ENCODE measurements at places on chromosomes 7 and 10. TPM values are rescaled to one million over a fixed set of nuclear protein-coding genes. Genes with fewer than 3 reads are reported as not detected.

Gene CPA1
- not detected for total RNA-seq

Gene SFRP4
- total RNA-seq: not detected

Gene FAM13C
- total RNA-seq: 16.7 TPM

Gene SPDYE8
- total RNA-seq: not detected

GRCh38 chr7:70764701-70765208, 367.2 kb upstream of the GALNT17 start:
- no peak for DNase-seq

DNA sequence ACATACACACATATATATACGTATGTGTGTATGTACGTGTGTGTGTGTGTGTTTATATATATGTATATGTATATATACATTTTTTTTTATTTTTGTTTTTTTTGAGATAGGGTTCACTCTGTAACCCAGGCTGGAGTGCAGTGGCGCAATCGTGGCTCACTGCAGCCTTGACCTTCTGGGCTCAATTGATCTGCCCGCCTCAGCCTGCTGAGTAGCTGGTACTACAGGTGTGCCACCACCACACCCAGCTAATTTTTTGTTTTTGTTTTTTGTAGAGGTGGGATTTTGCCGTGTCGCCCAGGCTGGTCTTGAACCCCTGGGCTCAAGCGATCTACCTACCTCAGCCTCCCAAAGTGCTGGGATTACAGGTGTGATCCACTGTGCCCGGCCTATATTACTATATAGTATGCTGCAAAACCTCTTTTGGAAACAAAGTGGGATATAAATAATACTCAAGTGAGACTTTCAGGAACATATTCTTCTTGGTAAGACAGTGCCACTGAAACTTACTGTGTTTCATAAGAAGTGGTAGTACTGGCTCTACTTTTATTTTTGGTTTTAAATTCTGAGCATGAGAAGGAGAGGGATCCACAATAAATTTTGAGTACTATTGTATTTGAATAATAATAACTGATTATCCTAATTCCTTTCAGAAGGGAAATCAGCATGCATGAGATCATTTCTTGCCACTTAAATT, 51.0 kb downstream of the MLLT10 start:
- DNase-seq: no peak

DNA sequence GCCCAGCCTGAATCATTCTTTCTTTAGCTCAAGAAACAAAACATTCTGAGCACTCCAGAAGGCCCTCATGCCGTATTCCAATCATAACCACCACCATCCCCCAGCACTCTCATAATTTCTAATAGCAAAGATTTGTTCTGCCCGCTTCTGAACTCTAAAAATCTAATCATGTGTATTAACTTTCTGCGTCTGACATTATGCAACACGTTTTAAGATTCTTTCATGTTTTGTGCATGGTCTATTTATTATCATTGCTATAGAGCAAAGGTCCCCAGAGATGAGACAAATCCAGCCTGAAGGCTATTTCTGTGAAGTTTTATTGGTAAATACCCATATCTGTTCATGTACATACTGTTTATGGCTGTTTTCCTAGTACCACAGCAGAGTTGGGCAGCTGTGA, 8.8 kb downstream of the GDI2 start:
- no peak for DNase-seq

DNA sequence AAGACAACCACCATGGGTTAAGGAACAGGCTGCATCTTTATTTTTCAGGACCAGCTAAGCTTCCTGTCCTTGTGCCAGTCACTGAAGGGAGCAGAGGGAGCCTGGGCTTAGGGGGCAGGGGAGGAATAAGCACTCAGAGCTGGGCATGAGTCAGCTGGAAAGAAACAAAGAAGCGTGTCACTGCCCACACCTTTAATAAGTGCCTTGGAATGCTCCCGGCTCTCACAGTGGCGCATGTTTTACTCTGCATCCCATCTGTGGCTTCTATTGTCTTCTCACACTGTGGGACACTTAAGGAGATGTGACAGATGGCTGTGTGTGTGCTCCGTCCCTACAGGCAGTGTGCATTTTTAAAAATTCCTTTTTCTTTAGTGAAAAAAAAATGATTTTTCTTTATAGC, 71.7 kb downstream of the MTURN start:
- DNase-seq: peak; percentile 66

DNA sequence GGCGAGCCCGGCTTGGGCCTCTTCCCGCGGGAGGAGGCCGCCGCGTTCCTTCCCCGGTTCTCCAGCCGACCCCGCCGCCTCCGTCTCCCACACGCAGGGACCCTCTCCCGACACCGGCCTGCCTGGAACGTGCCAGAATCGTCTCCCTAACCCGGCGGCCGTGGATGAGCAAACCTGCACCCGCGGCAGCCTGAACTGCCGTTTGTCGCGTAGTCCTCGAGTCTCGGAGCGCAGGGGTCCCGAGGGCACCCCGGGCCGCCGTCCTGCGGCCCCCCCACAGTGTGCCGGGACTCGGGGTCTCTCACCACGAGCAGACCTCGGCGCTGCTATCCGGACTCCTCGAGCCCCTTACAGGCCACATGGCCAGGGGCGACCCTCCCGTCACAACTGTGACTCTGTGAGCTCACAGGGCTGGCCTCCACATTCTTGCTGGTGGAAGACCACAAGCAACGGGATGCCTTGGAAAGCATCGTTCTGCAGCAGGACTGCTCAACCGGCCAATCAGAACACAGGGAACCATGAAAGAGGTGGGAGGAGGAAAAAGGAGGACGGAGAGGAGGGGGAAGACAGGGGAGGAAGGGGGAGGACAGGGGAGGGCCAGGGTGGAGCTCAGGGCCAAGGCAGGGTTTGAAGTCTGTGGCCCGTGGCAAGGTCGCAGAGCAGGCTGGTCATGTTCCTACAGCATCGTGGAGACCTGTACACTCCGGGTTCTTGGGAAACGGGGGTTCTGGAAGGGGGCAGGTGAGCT, 276.9 kb downstream of the DNAJB6 start:
- peak; percentile 5 for DNase-seq

- peak; percentile 47 for DNase-seq
Measured at GRCh38 chr7:50751146-50751545, 31.6 kb downstream of the GRB10 start.

All from dermis blood vessel endothelial cell (primary cell).